ENCODE measurements at places on chromosomes 11 and 22.

- DNase-seq = peak; percentile 29
Observed at GRCh38 chr11:11538277-11538960, 83.4 kb downstream of the GALNT18 start.

DNA sequence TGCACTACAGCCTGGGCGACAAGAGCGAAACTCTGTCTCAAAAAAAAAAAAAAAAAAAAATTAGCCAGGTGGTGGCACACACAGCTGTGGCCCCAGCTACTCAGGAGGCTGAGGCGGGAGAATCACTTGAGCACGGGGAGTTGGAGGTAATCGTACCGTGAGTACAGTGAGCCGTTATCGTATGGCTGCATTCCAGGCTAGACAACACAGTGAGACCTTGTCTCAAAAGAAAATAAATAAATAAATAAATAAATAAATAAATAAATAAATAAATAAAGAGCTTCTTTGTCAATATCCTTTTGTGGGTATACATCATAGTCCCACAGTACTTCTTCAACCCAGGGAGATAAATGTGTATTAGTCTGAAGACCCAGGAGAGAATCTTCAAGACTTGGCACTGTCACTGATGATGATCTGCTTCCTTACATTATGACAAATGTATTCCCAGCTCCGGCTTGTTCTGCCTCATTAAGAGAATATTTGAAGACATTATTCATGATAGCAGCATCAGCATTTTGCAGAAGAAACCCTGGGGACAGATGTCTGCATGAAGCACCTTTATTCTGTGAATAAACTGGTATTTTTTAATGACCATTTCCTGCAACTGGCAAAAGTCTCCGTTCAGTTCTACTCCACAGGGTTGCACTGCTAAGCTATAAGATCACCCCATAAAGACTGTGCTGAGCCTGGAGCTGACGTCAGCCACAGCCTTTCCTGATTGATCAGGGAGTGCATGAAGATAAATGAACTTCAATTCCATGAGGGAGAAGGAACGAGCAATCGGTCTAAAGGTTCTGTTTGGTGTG is 1.6 kb upstream of the ACY3 start:
- no peak for DNase-seq

DNA sequence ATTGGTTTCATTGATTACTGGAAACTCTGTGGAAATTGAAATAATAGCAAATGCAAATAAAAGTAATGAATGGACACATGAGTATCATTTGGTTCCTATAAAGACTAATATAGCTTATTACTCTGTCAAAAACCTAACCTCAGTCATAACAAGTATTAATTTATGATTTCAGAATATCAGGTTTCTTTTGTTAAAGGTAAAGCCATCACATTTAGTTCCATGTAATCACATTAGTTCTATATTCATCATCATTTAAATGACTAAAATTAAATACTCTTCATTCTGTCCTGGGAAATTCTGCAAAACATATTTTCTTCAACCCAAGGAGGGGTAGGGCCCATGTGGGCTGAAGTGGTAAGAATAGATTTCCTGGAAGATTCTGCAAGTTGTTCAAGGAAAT is 68.2 kb upstream of the ANO3 start:
- DNase-seq = no peak

GRCh38 chr11:2268729-2269600 is 1.4 kb downstream of the ASCL2 start:
- no peak for DNase-seq

DNA sequence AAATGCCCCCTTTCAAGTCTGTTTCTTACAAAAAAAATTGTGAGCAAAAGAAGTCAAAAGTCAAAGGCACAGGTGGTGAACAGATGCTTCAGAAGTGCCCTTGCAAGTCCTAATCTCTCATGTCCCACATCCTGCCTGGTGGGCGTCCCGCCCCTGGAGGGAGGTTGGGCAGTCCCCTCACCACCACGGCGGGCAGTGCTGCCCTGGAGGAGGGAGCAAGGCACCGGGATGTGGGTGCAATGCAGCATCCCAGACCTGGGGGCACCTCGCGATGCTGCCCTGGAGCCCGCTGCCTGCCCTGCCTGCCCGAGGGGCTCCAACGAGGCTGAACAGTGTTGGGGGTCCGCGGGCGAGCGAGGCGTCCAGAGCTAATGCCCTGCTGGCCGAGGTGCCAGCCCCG is 15.9 kb downstream of the MRGPRG start:
- DNase-seq = no peak

DNA sequence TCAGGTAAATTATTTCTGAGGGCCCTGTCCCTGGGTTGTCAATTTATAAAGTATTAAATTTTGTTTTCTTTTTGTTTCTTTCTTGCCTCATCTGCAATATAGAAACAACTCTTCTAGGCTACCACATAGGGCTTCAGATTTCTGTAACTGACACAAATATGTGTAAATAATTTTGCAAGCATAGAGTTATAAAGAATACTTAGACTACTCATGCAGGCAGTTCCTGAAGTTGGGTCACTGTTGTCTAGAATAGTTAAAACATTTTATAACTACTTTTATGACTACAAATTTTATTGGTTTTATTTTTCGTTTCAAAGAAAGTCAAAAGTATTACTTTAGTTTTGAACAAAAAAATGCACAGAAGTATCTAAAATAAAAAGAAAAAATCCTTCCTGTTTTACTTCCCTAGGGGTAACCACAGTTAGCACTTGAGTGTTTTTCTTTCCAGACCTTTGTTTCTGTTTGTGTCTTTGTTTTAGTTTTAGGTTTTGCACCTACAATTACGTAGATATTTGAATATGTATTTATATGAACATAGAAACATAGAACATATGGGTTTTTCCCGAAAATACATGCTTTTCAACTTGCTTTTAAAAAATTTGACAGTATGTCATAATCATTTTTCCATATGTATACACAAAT is 12.4 kb upstream of the TMEM123 start:
- DNase-seq = no peak

GRCh38 chr22:50202130-50202666 is 1.4 kb downstream of the SELENOO start:
- DNase-seq = no peak

- no peak for DNase-seq
Observed at GRCh38 chr11:8603696-8604077, 9.7 kb upstream of the STK33 start.

GRCh38 chr11:72070491-72070890 is 9.9 kb downstream of the NUMA1 start:
- no peak for DNase-seq

GRCh38 chr11:34263441-34264091 is 94.2 kb downstream of the ABTB2 start:
- DNase-seq = peak; percentile 79

Data from NCI-H345 (cell line).